ELF-1 (cell line): ENCODE measurements at places on chromosomes 16 and 17.

- no peak for DNase-seq
Measured at GRCh38 chr16:58384437-58385055, 7.7 kb upstream of the GINS3 start.

GRCh38 chr17:4001048-4001590 is 36.9 kb upstream of the ATP2A3 start:
- DNase-seq: peak; percentile 63

GRCh38 chr17:33701910-33702309 is 408.8 kb upstream of the ASIC2 start:
- no peak for DNase-seq

GRCh38 chr17:49101054-49101534 is 31.5 kb upstream of the B4GALNT2 start:
- DNase-seq: no peak

DNA sequence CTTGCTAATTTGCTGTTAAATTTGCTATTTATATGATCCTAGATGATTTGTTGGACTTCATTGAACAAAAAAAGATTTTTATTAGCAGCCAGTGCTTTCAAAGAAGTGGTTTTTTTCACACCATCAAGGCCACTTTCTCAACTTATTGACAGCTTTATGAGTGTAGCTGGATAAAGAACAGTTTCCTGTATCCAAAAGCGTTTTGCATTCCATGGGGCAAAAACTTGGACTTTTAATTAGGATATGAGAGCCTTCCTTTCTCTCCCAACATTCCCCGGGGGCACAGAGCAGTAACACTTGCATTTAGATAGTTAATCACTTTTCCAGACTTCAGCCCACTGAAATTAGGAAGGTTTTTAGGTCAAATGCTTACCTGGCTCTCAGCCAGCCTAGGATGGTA is 177.1 kb upstream of the ELAC2 start:
- DNase-seq: no peak

DNA sequence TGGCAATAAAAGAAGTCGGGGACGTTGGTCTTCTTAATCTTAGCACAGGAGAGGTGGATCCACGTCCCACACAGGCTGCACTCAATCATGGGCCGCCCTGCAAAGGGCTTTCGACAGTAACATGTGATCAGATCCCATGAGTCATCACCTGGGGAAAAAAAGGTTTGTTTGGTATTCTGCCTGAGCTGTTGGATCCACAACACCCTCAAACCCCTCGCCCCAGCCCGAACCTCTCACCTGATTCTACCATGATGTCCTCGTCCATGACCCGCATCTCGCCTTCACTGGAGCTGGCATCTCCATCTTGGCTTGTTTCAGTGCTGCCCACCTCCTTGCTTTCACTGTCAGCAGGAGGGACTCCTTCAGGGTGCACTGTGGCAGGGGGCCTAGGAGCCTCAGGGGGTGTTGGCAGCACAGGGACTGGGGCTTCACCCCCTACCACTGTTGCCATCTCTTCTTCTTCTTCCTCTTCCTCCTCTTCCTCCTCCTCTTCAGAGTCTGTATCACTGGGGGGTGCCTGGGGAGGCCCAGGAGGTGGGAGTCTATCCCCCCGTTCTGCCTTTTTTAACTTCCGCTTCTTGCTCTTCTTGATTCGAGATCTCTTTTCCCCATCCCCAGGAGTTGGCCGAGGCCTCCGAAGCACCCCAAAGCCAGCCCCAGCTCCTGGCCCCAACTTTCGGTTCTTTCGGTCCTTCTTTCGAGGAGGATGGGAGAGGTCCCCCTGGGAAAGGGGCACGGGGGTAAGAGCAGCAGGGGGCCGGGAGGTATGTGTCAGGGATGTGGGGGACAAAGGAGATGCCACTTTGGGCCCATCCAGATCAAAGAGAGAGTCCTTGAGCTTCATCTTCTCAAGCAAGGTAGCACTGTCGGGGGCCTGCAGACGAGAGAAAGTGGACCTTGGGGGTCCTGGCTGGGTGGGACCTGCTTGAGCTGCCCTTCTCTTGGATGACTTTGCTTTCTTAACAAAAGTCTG is 1.7 kb upstream of the DVL2 start:
- DNase-seq: no peak

DNA sequence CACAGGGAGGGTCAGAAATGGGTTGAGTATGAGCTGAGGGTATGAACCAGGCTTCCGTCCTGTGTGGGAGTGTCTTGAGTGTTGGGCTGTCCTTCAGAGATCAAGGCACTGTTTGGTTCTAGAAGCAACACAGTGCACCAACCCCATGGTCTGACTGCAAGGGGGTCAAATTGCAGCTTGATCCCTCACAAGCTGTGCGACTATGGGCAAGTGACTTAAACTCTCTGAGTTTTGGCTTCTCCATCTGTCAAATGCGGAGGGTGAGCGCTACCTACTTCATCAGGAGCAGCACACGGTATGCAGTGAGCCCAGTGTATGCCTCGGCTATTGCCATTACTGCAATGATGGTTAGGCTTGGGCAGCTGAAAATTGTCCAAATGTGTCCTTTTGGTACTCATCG is 21.0 kb downstream of the SEC14L5 start:
- no peak for DNase-seq

- DNase-seq: no peak
Measured at GRCh38 chr17:38712593-38712992, 7.5 kb downstream of the MLLT6 start.

- DNase-seq: no peak
Measured at GRCh38 chr17:12646761-12647422, 18.8 kb upstream of the MYOCD start.

GRCh38 chr16:71923941-71924690 is 28.8 kb downstream of the IST1 start:
- no peak for DNase-seq

GRCh38 chr17:11954936-11955335 is 42.3 kb downstream of the ZNF18 start:
- no peak for DNase-seq

GRCh38 chr16:83407928-83408327 is 399.9 kb upstream of the HSBP1 start:
- DNase-seq: no peak

- DNase-seq: no peak
Measured at GRCh38 chr16:66155933-66156332, 210.6 kb upstream of the CDH5 start.

DNA sequence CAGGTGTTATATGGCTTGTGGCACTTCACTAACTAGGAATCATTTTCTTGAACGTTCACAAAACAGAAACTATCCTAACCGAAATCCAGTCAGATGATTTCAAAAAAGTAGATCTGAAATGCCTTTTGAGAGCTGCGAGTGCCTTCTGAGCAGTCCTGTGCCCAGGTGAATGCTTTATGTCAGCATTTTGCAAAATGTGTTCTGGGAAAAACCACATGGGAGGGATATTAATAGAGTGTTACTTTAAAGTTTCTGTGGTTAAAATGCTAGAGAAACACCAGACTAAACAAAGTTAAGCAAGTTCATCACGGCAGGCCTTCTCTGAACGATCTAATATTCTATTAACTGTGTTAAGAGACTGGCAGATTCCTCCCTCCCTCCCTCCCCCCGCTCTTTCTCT is 15.8 kb upstream of the RGS9 start:
- DNase-seq: no peak

GRCh38 chr16:23368469-23368868 is 66.4 kb downstream of the SCNN1B start:
- no peak for DNase-seq

GRCh38 chr17:79391376-79392233 is 219.2 kb downstream of the RBFOX3 start:
- DNase-seq: peak; percentile 93

DNA sequence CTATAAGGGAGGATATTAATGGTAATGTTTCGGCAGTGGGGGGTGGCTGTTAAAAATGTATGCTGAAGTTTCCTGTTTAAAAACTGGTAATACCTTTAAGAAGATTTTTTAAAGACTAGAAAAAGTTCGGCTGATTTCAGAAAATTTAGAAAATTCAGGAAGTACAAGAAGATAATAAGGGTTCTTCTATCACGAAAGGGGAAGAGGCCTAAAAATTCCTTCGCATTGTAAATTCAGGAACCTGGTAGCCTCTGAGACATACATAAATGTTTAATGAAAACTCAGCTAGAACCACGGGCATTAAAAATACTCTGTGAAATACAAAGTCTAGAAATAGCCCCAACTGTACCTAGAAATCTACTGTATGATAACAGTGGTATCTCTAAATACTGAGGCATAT is 181.2 kb downstream of the PARN start:
- DNase-seq: no peak

GRCh38 chr16:9840761-9841665 is 341.2 kb downstream of the GRIN2A start:
- peak; percentile 34 for DNase-seq

GRCh38 chr17:60743799-60744198 is 66.1 kb downstream of the BCAS3 start:
- no peak for DNase-seq

DNA sequence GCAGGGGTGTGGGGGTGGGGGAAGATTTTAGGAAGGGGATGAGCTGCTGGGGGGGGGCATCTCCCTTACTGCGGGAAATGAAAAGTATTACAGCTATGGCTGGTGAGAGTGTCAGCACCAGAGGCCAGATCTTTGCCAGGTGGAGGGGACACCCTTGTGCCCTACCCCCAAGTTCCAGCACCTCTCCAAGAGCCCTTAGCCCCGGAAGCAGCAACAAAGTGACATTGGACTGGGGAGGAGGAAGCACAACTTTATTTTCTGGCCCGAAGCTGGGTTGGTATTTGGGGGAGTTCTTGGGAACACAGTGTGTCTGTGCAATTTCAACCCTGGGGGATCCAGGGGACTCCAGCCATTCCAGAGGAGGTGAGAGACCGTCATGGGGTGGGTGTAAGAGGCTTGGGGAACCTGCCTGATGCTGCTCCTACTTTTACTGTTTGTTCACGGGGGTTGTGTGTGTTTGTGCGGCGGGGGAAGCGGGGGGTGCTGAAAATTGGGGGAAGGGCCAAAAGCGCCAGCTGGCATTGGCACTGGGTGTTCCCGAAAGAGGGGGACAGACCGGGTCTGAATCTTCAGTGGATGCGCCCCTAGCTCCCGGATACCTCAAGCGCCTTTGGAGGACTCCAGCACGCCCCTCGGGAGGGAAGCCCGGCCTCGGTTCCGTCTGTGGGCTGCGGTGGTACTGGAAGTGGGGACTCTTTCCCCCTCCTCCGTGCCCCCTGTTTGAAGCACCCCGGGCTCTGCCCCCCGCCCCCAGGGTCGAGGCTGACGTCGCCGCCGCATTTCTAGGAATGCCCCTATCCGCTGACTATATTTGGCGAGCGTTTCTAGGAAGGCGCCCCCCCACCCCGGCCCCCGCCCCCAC is 230.3 kb downstream of the MRTFB start:
- DNase-seq: peak; percentile 16

- DNase-seq: no peak
Measured at GRCh38 chr17:2063261-2064146, 8.6 kb downstream of the HIC1 start.

DNA sequence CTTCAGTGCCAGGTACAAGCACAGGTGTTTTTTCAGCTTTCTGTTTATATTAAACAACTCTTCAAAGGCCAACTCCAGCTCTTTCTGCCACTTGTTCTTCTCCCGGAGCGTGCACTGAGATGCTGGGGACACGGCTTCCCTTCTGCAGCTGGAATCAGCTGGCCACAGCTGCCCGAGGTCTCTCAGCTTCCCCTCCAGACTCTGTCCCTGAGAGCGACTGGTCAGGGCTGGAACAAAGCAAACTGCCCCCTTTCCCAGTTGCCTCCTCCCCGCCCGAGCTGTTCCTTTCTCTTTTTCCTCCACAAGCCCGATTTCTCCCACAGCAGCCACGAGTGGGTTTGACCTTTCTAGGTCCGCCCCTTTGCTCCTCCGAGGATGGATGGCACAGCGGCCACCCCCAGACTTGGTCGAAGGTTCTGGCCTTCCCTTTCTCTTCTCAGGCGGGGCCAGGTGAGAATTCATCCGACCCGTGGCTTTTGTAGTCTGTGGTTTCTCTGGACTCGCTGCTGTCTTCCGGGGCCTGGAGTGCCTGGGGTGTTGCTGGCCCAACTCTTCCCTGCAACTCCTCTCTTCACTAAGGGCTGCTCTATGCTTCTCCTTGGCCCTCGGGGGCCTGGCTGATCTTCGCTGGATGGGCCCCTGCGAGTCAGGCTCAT is 11.5 kb downstream of the CEP295NL start:
- no peak for DNase-seq

- DNase-seq: no peak
Measured at GRCh38 chr17:77897741-77898301, 60.7 kb upstream of the TNRC6C start.

- DNase-seq: peak; percentile 90
Measured at GRCh38 chr16:11260596-11260966, 4.6 kb upstream of the SOCS1 start.

- DNase-seq: no peak
Measured at GRCh38 chr16:85528528-85529387, 84.4 kb upstream of the GSE1 start.

DNA sequence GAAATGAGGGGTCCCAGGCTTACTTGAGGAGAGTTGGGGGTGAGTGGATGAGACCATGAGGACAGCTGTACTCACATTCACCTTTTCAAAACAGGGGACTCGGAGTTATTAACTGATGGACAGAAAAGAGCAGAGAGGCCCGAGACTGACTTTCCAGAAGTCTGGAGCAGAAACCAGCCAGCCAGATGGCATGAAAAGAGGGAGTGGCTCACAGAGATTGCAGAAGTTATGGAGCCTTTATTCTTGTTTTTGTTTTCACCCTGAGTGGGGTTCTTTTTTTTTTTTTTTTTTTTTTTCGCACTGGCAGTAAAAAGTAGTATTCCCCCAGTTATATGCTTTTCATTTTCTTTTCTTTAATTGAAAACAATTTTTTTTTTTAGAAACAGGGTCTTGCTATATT is 18.9 kb downstream of the TVP23A start:
- no peak for DNase-seq

- DNase-seq: no peak
Measured at GRCh38 chr16:61403386-61403785, 632.9 kb downstream of the CDH8 start.

DNA sequence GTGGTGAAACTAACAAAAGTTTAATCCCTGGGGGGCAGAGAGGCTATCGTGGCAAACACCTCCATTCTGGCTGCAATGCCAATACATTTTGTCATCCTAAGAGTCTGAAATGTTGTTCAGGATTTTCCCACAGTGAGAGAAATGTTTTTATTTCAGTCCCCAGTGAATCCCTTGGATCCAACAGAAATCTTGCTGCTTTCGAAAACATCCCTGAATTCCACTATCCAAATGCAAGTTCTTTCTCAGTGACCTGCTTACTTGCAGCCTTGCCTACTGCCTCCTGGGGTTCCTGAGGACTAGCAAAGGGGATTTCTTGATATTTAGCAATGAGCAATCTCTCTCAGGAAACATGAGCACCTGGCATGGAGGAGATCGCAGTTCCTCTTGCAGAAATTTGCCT is 202.1 kb upstream of the IRX3 start:
- DNase-seq: no peak

DNA sequence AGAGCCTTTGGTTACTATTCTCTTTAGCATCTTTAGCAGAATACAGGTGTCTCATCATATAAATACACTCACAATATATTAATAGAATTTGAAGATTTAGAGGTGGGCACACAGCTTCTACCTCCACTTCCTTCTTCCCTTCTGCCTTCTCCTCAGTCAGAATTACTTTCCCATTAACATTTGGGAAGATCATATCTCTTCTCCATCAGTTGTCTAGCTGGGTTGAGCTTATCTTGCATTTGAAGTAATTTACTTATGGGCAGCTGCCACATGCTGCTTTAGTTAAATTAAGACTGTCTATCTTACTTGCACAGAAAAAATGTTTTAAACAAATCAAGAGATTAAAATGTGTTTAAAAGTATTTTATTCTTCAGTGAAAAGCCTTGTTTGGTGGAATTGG is 110.1 kb upstream of the ASIC2 start:
- DNase-seq: no peak
